Right ventricle myocardium inferior (tissue), 1 donor: ENCODE measurements at places on chromosomes 16 and 17. TPM values are rescaled to one million over a fixed set of nuclear protein-coding genes. Genes with fewer than 3 reads are reported as not detected.
A peak's percentile ranks its signal among the peaks of the same experiment; 100 is the strongest.

- DNase-seq, result peak; percentile 48
These were observed 8.9 kb downstream of the CIBAR2 start for GRCh38 chr16:85103114-85104079.

DNA sequence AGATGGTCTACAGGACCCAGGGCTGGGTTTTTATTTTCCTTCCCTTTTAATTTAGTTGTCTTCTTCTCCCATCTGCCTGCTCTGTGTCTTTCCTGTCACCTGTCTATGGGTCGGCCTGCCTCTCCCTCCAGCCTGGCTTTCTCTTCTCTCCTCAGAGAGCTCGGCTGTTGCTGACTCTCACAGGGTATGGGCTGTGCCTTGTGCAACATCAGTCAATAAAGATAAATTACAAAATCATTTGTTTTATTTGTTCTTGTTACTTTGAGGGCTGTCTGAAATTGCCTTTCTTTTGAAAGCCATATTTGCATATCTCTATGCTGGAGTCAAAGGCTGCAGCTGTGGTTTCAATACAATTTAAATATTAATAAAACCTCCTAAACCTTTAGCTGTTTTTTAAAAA lies 15.6 kb downstream of the RND2 start:
- DNase-seq, result no peak

DNA sequence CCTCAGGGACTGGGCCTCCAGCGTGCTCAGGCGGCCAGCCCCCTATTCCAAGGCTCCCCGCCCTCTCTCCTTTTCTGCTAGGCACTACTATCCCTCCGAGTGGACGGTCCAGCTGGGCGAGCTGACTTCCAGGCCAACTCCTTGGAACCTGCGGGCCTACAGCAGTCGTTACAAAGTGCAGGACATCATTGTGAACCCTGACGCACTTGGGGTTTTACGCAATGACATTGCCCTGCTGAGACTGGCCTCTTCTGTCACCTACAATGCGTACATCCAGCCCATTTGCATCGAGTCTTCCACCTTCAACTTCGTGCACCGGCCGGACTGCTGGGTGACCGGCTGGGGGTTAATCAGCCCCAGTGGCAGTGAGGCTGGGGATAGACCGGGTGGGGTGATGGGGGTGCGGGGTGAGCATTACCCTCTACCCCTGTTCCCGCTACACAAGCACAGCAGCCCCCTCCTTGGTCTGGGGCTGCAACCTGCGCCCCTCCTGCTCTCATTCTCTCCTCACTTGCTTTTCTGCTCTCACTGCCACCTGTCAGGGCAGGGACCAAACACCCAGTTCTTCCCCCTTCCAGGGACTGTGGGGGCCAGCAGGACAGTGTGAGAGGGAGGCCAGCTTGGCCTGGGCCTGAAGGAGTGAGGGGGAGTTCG lies 1.1 kb downstream of the PRSS41 start:
- DNase-seq, result no peak

- DNase-seq, result no peak
These were observed 42.0 kb downstream of the TNFRSF13B start for GRCh38 chr17:16929757-16930520.

The WNT3 gene
- total RNA-seq, result 1.0 TPM

The TMEM92 gene
- not detected for total RNA-seq

DNA sequence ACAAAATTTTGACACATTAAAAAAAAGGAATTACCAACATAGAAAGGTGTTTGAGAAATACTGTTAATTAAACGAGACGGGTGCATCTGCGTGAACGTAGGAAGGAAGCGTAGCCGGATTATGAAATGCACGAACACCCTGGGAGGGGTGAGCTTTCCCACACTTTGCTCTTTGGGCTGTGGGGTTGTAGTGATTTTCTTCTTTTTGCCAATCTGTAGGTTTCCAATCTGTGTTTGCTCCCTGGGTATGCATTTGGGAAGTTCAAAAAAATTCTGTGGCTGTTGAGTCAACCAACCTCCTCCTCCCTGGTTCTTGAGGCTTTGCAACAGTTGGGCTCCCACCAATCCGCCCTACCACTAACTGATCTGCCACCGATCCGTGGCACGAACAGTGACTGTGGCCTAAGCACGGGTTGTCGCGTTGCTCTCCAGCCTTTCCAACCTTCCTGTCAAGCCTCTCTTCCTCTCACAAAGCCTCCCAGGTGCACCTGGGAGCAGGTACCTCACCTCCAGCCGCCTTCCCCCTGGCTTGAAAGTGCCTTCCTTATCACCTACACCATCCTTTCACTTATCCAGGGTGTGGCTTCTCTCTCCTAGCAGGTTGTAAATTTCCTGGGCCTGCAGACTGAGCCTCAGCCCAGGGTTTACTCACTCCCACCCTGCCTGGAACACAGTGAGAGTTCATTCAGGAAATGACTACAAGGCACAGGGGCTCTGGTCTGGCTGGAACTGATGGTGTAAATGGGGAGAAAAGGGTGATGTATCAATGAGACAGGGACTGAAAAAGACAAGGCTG lies 16.6 kb downstream of the RTN4RL1 start:
- DNase-seq, result no peak

- DNase-seq, result no peak
These were observed 11.5 kb downstream of the MGAT5B start for GRCh38 chr17:76879691-76880090.

GRCh38 chr17:59827721-59828477 lies 64.8 kb downstream of the TUBD1 start:
- DNase-seq, result no peak

GRCh38 chr17:38925263-38925995 lies at the start of gene LASP1NB:
Gene LASP1NB (plus strand): TSS chr17:38925614.
- no peak for DNase-seq
